ENCODE measurements at places on chromosomes 16 and 17.

DNA sequence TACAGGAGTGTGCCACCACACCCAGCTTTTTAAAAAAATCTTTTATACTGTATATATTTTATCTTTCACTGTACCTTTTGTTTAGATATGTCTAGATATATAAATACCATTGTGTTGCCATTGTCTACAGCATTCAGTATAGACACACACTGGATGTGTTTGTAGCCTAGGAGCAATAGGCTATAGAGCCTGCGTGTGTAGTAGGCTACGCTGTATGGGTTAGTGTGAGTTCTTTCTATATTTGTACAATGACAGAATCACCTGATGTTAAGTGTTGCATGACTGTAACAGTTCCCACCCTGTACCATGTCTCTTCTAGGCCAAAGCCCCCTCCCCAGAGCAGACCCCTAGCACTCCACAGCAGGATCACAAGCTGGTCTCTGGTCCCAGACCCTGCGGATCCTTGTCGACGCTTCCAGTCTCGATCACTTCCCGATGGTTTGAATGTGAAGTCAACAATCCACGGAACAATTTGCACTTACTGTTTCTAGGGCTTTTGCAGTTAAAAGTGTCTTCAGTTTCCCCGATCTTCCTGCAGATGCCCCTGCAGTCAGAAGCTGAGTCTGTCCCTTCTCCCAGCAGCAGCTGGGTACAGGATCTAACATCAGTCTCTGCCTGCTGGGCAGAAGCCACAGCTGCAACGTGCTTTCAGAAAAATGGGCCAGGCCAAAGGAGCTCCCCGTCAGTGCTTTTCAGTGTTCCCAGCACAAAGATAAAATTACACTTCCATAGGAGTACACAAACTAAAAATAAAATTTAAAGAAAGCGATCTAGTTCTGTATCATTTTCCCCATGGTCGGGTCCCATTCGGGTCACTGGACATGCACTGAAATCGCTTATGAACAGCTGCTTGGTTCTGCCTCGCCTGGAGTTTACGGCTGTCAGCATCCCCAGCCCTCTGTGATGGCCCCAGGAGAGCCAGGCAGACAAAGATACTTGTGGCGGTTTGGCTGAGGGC lies 35.4 kb downstream of the ADAM11 start:
- no peak for DNase-seq

DNA sequence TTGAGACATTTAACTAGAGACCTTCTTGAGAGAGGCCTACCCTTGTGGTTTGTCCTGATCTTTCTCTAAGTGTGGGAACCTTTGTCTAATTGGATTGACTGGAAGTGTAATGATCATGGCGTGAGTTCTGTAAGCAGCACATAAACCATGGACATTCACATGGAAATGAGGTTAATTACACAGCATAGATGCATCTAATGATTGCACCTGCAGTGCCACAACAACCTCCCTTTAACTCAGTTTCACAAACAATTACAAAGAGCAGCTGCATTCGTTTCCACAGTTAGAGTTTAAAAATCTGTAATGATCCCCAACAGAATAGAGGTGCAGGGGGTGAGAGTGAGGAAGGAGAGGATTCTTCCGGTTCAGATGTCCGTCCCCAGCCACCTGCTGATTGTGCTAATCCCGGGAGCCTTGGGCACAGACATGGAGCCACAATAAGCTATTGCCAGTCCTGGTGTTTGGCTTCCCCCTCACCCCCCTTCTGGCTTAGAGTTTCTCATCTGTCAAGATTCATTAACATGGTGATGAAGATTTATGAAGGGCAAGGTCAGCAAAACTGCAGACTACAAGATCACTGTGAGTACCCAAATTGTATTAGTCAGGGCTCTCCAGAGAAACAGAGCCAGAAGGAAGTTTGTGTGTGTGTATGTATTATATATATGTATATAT lies 659.2 kb upstream of the SOX9 start:
- DNase-seq: no peak

- no peak for DNase-seq
These were observed 8.3 kb upstream of the GEMIN4 start for GRCh38 chr17:760371-760770.

GRCh38 chr16:740764-741505 lies at the start of gene CIAO3:
CIAO3 (minus strand) TSS chr16:740997; CDS start chr16:740985, 12 bp downstream.
- peak; percentile 84 for DNase-seq

DNA sequence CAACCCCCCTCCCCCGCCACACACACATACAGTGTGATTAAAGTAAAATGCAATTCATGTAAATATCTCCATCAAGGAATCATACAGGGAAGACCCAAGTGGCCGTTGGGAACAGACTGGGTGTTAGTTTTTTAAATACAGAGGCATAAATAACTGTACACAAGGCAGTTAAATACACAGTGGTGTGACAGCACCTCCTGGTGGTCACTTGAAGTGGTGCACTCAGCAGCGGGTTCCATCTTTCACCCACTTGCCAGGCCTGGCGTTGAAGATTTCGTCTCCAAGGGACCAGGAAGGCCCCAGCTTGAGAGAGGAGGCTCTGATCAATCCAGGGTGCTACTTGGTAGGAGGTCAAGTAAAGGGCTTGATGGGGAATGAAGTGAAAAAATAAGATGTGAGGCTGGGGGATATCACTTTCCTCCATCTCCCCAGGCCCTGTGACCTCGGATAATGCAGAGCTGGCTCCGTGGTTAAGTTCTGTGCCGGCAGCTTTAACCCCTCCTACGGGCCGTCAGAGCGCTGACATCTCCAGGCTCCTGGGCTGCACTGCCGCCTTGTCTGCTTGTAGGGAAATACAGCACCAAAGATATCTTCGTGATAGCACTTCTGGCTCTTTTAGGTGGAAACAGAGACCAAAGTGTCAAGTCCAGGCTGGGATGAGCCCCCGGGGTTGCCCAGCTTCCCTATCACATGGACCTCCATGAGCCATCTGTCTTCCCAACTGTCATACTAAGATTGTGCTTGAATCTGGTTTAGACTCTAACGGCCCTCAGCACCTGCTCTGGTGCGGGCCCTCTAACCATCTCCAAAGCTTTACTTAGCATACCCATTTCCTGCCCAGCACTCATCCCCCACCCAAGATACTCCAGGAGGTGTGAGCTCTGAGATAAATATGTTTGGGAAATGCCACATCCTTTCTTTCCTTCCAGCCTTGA lies 20.7 kb downstream of the LGALS9 start:
- DNase-seq: peak; percentile 21

- DNase-seq: no peak
These were observed 5.6 kb downstream of the SF3B3 start for GRCh38 chr16:70529051-70529777.

DNA sequence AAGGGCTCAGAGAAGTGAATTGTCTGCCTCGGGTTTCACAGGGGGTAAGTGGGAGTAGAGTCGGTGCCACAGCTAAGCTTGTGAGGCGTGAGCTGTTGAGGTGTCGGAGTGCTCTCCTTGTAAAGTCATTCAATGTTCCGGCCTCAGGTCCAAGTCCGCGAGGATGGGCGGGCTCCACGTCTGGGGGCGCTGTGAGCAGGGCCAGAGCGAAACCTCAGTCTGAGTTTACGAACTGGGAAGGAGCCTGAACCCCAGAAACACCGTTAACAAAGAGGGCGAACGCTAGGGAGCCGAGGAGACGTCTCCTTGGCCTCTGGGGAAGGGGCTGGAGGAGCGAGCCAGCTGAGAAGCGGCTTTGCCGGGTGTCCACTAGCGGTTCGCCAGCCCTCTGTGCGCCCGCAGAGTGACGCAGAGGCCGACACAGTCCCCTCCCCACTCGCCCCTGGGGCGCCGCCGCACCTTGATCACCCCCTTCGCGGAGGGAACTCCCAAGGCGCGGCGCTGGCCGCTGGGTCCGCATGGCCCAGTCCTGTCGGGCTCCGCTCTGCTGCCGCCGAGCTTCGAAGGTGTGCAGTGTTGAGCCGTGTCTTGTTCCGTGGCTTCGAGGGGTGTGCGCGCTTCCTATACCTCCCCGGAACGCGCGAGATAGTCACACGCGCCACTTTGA lies 4.9 kb downstream of the IRX3 start:
- DNase-seq: no peak

DNA sequence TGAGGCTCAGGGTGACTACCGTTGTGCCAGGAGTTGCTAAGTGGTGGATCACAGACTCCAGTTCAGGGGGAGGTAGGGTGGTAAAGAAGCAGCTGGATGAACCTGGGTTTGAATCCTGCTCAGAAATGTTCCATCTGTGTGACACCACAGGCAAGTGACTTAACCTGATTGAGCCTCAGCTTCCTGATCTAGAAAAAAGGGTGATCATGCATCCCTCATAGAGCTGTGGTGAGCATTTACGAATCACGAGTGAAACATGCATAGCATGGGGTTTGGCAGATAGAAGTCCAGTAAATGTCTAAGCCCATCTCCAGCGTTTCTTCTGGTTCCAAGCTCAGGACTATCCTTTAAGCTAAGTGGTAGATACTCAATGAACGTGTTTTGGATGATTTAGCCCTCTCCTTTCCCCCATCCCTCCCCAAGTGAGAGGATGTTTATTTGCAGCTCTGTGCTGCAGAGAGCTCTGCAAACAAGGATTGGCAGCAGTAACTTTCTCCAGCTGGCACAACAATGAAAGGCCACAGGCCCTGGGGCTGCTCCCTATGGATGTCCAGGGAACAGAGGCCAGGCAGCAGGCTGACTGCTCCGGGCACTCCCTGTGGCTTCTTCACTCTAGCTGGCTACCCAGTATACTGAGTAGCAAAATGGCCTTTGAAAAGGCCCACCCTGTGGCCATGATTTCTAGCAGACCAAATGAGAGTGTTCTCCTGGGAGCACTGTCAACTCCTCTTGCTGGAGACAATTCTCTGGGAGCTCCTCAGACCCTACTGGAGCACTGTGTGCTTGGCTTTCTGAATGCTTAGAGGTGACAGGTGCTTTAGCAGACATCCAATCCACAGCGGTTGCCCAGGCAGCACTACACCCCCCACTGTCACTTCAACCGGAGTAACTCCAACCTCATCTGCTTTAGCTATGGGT lies 21.3 kb downstream of the CA4 start:
- no peak for DNase-seq

DNA sequence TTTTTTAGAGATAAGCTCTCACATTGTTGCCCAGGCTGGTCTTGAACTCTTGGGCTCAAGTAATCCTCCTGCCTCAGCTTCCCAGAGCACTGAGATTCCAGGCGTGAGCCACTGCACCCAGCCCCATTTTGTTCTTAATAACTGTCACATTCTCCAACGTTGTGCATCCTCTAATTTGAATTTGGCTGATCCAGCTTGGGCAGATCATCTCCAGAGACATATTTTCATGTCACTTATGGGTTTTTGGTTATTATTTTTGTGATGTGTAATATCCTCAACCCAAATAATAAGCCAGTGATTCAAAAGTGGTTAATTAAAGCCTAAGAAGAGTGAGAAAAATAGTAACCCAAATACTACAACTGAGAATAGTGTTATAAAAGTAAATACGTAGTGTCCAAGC lies 16.2 kb upstream of the COL1A1 start:
- no peak for DNase-seq

DNA sequence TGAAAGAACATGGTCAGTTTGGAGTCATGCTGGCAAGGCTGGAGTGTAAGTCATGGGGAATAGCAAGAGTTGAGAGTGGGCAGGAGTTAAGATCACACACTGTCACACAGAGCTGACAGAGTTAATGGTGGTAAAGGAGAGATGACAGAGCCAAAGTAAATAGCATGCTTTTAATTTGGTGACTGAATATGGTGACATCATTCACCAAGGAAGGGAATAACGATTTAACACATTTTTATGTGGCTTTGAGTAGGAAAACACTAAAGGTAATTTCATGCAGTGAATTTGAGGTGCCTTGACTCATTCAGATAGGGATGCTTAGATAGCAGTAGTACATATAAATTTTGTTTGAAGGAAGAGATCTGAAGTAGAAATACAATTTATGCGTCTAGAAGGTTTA lies 42.1 kb downstream of the SYNRG start:
- no peak for DNase-seq

- DNase-seq: no peak
These were observed 26.9 kb downstream of the RANBP10 start for GRCh38 chr16:67779256-67780014.

GRCh38 chr17:66354981-66355380 lies 52.6 kb downstream of the PRKCA start:
- DNase-seq: no peak

- DNase-seq: no peak
These were observed 407.6 kb downstream of the MAF start for GRCh38 chr16:79192904-79193303.

GRCh38 chr17:67931227-67931626 lies 65.0 kb downstream of the C17orf58 start:
- no peak for DNase-seq

- no peak for DNase-seq
These were observed 8.2 kb upstream of the DHX8 start for GRCh38 chr17:43475494-43476089.

GRCh38 chr16:54719624-54720023 lies 211.0 kb upstream of the IRX5 start:
- no peak for DNase-seq

- DNase-seq: no peak
These were observed 56.2 kb upstream of the TEKT3 start for GRCh38 chr17:15397620-15398019.

DNA sequence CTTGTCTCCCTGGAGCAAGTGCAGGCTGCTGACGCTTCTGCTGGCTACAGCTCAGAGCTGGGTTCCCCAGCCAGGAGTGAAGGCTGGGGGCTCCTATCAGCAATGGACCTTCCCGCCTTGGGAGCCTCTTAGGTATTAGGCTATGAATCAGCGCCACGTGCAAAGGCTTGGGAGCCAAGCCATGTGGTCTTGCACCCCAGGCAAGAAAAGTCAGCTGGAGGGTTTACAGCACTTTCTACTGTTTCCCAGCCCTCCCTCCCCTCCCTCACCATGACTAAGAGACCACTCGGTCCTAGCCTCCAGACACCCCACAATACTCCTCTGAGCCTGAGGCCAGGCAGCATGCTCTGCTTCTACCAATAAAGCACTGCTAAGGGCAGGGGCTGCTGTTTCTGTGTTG lies 12.3 kb downstream of the EPX start:
- DNase-seq: no peak

DNA sequence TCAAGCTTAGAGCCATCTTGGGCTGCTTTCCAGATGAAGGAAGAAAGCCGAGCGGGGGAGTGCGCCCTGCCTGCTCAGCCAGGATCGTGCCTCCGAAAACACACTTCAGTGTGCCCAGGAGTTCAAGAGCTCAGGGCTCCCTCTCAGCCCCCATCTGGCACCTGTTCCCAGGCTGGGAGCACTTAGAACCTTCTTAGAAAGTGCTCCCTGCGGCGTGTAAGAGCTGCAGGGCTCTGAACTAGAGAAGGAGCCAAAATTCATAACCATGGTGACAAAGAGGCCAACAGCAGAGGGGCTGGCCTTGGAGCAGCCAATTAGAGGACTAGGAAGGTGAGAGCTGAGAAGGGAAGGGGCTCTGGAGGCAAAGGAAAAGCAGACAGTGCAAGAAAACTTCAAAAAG lies 59.0 kb upstream of the TNRC6C start:
- no peak for DNase-seq

- DNase-seq: no peak
These were observed 18.9 kb upstream of the KCNH6 start for GRCh38 chr17:63504261-63504660.

Data from activated CD8-positive, alpha-beta memory T cell treated with anti-CD3 and anti-CD28 coated beads for 4 hours (primary cell).